ENCODE measurements at places on chromosomes 4 and X.

- DNase-seq, result no peak
Observed at GRCh38 chr4:566508-567295, 9.4 kb downstream of the TMEM271 start.

DNA sequence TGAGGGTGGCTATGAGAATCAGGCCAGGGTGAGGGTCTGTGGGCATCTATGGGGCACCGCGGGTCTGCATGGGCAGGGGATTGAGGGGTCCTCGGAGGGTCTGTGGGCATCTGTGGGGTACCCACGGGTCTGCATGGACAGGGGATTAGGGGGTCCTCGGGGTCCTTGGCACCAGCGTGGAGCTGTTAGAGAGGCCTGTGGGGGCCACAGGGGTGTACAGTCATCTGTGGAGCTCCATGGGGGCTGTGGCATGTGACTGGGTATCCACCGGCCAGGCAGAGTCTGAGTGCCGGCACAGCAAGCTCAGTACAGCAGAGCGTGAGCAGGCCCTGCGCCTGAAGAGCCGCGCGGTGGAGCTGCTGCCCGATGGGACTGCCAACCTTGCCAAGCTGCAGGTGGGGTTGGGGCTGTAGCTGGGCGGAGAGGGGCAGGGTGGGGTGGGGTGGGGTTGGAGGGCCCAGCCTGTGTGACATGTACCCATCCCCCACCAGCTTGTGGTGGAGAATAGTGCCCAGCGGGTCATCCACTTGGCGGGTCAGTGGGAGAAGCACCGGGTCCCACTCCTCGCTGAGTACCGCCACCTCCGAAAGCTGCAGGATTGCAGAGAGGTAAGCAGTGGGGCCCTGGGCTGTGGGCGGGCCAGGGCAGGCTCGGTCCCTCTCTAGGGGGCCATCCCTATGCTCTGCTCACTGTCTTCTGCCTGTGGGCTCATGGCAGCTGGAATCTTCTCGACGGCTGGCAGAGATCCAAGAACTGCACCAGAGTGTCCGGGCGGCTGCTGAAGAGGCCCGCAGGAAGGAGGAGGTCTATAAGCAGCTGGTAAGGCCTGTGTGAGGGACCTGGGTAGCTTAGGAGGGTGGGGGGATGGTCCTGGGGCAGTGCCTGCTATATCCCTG is 12.9 kb downstream of the CCDC22 start:
- DNase-seq, result no peak

GRCh38 chrX:151151665-151152267 is 24.6 kb upstream of the GPR50 start:
- no peak for DNase-seq

- no peak for DNase-seq
Observed at GRCh38 chr4:138775890-138776289, 239.7 kb upstream of the NOCT start.

GRCh38 chrX:134377537-134377936 is 82.4 kb upstream of the HPRT1 start:
- no peak for DNase-seq

DNA sequence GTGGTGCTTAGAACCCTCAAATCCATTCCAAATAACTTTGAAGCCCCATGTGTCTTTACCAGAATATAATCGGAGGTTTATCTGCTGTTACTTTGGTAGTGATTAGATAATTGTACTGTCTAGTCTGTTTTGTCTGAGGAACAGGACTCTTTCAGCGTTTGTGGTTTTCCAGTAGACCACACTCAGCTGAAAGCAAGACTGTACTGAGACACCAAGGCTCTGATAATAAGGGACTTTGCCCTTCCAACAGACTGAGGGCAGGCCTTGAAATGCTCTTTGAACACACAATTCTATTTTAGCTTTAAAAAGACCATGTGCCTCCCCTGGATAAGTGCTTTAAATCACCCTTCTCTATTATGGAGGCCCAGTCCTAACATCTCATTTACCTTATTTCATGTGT is 76.1 kb downstream of the KLHL8 start:
- no peak for DNase-seq

DNA sequence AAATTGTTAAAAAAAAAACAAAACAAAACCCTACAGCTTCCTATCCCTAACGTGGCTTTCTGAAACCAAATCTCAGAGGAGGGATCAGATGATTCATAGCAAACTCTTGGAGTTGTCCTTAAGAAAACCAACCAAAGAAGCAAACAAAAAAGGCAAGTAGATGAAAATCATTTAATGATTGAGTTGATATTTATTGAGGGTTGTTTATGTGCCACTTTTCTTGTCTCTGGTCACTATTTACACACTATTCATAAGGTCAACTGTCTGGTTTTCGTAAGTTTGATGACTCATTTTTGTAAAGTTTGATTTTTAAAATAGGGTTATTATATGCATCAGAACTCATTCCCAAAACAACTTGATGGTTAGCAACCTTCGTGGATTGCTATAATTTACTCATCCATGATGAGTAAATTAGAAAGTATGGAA is 133.4 kb downstream of the UNC5C start:
- DNase-seq, result no peak

DNA sequence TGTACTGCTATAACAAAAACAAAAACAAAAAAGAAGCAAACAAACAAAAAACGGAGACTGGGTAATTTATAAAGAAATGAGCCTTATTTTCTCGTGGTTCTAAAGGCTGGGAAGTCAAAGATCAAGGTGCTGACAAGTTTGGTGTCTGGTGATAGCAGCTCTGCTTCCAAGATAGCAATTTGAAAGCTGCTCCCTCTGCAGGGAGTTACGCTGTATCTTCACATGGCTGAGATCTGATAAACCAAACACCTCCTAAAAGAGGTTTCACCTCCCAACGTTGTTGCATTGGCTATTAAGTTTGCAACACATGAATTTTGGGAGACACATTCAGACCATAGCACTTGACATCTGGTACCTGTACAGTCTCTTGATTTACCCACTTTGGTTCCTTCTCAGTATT is 854.2 kb downstream of the CENPC start:
- DNase-seq, result no peak

GRCh38 chr4:30714408-30715031 is 5.6 kb upstream of the PCDH7 start:
- DNase-seq, result no peak

DNA sequence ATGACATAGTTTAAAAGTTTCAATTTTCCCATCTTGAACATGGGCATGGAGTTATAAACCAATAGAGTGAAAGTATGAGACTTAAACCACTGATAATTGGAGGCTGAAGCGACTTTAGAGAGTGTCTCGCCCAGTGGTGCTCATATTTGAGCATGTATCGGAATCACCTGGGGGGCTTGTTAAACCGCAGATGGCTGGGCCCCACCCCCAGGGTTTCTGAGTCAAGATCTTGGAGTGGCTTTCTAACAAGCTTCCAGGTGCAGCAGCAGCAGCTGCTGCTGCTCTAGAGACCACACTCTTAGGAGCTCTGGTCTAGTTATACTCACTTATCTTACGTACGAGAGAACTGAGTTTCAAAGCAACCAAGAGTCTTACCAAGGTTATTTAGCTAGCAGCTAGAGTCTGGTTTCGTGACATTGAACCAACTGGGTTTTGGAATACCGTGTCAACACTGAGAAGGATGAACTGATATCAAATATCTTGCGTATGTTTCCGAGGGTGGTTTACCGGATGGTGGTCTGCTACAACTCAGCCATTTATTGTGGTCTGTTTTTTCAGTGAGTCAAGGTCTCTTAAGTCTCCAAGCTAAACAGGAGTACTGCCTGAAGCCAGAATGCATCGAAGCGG is 5.9 kb downstream of the PHEX start:
- DNase-seq, result no peak

DNA sequence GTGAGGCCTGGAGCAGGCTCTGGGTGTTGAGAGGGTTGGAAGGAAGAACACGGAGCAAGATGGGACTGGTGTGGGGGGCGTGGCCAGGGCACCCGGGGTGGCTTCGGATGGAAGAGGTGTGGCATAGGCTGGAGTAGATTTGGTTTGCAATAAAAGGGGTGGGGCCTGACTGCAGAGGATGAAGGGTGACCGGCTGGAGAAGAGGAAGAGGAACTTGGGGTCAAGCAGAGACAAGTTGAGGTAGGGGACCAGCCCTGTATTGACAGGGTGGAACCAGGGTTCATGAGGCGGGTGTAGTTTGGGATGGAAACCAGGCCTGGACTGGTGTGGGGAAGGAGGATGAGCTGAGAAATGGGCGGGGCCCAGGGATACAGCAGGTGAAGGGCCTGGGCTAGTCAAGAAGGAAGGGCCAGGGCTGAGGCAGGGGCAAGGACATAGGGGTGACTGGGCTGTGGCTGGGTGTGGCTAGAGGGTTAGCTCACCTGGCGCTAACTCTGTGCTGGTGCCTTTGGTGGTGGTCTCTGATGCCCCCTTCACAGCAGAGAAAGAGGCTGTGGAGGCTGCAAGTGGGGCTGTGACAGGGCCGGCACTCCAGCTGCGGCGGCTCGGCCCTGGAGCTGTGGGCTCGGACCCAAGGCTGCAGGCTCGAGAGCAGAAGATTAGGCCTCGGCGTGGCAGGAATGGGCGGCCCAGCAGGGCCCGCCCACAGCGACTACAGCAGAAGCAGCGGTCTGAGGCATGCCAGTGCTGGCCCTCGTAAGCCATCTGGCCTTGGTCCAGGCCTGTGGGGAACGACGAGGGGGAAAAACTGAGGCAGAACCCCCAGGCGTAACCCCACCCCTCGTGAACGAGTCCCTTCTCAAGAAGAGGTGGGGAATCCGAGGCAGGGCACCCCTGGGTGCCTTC is 5.0 kb downstream of the PLP2 start:
- DNase-seq, result no peak

- DNase-seq, result no peak
Observed at GRCh38 chr4:88137112-88137511, 21.3 kb downstream of the ABCG2 start.

DNA sequence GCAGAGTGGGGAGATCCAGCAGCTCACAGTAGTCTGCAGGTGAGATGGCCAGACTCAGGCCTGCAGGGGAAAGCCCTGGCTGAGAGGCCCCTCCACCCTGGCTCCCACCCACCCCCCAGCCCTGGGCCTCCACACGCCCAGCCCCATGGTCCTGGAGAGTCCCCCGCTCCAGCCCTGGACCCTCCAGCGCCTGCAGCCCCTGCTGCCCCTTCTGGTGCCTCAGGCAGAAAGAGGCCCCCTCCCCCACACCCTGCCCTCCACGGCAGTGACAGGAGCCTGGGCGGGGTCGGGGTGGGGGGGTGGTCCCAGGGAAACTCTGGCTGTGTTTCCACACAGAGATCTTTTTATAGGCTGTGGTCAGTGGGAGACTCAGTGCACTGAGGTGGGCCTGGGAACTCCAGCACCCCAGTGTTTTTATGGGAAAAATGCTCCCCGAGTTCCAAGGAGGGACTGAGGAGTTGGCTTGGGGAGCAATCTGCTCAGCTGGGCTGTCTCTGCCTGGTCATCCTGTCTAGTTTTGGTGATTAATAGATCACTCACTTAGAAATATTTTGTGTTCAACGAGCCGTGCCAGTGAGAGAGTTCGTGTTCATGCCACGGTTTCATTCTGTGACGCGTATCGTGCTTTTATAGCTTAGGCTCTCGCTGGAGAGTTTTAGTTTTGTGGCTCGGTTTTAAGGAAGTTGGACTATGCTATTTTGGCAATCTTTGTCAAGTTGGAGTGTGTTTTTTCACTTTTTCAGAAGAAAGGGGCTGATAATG is 53.1 kb upstream of the HGFAC start:
- DNase-seq, result no peak

- no peak for DNase-seq
Observed at GRCh38 chr4:48332661-48333060, 8.7 kb upstream of the SLAIN2 start.

DNA sequence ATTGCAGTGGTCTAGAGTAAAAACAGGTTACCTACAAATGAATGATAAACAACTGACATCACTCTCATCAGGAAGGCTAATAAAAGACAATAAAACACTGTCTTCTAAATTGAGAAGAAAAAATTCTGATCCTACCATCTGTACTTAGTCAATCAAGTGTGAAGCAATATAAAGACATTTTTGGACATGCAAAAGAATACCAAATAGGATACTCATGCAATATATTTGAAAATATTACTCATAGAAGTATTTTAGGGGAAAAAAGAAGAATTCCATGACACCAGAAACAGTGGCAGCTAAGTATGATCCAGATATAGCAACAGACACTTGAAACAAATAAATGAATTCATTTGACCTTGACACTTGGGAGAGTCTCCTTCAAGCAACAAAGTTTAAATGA is 63.8 kb upstream of the FAM120C start:
- DNase-seq, result no peak

DNA sequence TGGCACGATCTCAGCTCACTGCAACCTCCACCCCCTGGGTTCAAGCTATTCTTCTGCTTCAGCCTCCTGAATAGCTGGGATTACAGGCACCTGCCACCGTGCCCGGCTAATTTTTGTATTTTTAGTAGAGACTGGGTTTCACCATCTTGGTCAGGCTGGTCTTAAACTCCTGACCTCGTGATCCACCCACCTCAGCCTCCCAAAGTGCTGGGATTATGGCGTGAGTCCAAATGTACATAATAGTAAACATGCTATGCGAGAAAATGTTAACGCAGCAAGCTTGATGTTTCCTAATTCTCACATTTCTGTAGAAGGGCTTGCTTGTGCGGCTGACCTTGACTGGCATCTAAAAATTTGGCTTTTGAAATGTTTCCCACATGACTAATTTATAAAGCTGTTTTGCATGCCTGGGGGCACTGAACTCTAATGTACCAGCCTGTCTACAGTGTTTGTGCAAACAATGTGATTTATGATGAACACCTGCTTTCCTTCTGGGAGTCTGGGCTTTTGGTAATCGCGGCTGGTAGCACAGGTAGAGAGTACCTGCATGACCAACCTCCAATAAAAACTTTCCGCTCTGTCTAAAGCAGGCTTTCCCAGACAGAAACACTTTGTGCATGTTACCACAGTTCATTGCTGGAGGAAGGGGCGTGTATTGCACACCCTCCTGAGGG is 216.8 kb downstream of the IL15 start:
- no peak for DNase-seq

DNA sequence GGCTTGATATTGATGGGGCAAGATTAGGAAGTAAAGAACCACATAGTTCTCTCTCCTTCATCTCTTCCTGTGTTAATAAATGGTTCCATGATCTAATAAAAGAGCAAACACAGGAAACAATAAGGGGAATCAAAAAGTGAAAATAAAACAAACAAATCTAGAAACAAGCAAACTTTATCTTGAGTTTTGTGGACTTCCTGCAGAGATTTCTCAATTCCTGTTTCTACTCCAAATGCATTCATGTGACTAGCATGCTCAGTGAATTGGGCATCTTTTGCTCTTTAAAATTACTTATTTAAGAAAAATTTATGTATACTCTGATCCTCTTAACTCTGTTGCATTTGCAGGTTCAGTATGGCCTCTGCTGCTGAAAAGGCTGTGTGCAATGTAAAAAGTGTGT is 682.0 kb downstream of the KCTD8 start:
- no peak for DNase-seq

- no peak for DNase-seq
Observed at GRCh38 chr4:18734405-18734804, 712.9 kb upstream of the LCORL start.

DNA sequence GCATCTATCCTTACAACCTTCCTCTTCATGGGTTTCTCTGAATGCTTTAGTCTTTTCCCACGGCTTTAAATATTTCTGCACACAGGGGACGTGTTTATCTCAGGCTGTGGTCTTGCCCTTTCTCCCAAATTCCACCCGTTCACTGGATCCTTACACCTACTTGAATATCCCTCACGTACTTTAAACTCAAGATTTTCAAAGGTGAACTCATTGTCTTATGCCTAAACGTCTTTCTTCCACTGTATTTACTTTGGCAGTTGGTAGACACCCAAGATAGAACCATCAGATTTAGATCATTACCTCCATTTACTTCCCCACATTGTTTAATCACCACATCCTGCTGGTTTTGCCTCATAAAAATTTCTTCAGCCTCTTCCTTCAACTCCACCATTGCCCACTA is 269.2 kb downstream of the CBLL2 start:
- no peak for DNase-seq

All from activated naive CD8-positive, alpha-beta T cell treated with anti-CD3 and anti-CD28 coated beads, Interleukin-2, amount 50 U/mL, for 16 hours (primary cell).